ENCODE measurements at places on chromosomes 7 and 10.

GRCh38 chr10:71049994-71050393 lies 161.6 kb upstream of the PCBD1 start:
- no peak for DNase-seq

GRCh38 chr7:134740376-134740775 lies 39.1 kb upstream of the CALD1 start:
- DNase-seq = no peak

DNA sequence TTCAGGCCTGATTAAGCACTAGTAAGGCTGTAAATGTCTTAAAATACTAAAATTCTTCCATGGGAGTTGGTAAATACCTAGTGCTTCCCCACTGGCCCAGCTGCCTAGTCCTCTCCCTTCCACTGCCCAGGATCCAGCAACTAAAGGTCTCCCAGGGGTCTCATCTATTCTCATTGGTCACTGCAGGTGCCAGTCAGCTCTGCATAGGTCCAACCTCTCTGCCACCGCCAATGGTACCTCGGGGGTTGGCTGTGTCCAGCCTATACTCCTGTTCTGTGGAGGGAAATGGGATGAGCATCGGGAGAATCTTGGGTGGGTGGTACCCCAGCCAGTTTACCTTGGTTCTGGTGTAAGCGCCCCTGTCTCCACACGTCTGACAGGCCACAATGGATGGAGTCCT lies 6.1 kb upstream of the CREB5 start:
- DNase-seq = no peak

DNA sequence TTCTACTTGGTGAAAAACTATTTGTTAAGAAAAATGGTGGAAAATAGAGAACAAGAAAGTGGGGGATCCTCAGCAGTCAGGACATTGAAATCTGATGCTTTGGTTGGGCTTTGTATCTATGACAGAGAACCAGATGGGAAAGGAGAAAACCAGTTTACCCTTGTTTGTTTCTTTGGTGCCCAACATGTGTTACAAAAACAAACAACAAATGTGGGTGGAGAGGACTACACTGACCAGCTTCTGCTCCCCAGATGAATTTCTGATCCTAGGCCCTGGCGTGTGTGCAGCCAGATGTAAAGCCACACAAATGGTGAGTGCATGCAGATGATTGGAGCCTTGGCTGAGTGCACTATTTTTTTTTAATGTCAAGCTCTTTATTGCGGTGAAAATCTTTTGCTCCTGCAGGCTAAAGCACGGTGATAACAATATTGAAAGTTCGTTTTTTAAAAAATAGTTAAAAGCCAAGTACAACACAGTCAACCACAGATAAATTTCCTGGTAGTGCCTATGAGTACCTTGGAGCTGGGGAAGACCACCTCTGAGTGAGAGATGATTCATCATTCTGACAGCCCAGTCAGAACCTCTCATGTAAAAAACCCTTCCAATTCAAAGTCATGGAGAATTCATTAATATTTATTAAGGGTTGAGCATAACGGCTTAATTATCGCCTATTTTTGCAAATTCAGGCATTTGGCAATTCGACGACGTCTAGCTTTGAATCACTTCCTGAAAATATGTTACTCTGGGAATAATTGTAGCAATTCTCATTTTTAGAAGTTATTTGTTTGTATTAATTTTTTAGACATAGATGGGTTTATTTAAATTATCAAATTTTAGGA lies 163.7 kb downstream of the AGMO start:
- DNase-seq = no peak

- DNase-seq = no peak
Observed at GRCh38 chr7:25779002-25779546, 372.9 kb upstream of the NFE2L3 start.

DNA sequence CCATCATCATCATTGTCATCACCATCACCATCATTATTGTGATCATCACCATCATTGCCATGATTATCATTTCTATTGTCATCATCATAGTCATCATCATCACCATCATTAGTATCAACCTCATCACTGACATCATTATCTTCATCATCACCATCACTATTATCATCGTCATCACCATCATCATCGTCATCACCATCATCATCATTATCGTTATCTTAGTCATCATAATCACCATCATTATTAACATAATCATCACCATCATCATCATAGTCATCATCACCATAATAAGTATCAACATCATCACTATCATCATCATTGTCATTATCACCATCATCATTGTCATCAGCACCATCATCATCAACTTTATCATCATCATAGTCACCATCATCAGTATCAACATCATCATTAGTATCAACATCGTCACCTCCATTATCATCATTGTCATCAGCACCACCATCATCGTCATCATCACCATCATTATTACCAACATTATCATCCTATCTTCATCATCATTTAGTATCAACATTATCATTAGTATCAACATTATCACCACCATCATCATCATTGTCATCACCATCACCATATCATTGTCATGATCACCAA lies 241.3 kb downstream of the ADARB2 start:
- no peak for DNase-seq

DNA sequence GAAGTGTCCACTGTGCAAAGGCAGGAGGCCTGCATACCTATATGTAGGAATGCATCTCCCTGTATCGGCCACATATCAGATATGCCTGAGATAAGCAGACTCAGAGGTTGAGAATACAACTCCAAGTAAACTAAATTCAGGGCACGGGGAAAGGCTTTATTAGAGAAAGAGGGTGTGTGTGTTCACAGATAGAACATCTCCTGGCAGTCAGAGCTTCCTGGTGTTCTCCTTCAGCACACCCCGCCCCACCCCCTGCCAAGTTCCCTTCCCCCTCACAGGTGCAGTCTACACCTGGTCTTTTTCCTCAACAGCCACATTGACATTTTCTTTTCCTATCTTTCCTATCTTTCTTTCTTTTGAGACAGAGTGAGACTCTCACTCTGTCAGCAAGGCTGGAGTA lies 17.1 kb downstream of the GBX1 start:
- no peak for DNase-seq

GRCh38 chr7:94250124-94250523 lies 144.6 kb upstream of the COL1A2 start:
- DNase-seq = no peak

DNA sequence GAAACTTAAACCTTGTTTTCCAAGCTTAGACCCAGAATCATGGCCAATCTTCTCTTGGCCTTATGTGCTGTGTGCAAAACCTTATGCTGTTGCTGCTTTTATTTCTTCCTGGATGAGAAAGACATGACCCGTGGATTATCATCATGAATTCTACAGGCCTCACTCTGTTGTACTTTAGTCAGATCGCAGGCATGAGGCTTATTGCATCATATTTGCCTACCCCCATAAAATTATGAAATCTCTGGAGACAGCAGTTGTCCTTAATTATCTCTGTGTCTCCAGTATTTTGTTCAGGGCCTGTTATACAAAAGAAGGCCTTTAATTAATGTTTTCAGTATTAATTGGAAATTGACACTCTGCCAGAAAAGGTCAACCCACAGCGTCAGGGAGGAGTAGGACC lies 71.6 kb downstream of the PLCE1 start:
- DNase-seq = no peak

DNA sequence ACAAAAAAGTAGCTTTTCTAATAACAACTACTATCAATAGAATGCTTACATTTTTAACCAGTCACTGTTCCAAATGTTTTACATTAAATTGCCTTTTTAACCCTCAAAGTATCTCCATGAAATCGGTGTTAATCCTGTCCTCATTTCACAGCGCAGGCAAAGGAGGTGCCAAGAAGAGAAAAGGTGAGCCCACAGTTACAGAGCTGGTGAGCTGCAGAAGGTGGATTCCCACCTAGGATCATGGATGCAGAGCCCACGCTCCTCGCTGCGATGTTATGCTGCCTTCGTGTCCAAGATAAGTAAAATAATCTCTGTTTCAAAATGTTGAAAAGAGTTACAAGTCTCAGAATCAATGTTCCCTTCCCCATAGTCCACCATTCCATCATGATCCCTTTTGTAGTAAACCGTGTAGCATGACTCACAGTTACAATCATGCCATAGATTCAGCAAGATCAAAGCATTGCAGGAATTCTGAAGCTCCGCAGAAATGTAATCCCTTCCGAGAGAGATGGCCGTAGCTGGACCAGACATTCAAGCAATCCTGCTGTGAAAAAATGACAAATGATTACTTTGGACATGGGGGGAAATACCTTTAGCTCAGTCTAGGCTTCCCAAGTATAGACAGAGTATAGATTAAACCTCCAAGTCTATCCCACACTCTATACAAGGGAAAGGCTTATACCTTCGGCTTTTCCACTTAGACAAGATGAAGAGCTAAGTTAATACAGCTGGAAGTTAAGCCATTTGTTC lies 394.7 kb upstream of the AKR1E2 start:
- no peak for DNase-seq

GRCh38 chr10:24383681-24384106 lies 174.8 kb downstream of the KIAA1217 start:
- DNase-seq = no peak

- no peak for DNase-seq
Observed at GRCh38 chr7:72467237-72467636, 55.1 kb upstream of the CALN1 start.

GRCh38 chr7:92813390-92814024 lies 22.9 kb downstream of the CDK6 start:
- no peak for DNase-seq

- DNase-seq = no peak
Observed at GRCh38 chr7:157594306-157594705, 257.5 kb downstream of the DNAJB6 start.

GRCh38 chr10:47009215-47009838 lies 98.1 kb downstream of the PTPN20 start:
- no peak for DNase-seq

DNA sequence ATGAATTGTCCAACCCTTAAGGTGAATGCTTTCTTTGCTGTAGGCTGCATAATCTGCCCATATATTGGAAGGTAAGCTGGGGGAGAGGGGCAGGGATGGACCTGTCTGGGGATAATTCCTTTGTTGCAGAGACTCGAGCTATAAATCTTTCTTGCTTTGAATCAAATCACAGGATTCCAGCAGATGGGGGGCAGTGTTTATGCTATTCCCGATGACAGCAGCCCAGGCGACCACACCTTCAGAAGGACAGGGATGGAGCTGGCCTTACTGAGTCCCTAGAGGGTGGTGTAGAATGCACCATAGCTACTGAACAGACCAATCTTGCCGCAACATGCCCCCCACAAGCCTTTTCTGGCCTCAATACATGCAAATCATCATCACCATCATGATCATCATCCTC lies 2.5 kb downstream of the PODXL start:
- DNase-seq = no peak

GRCh38 chr10:70054902-70055301 lies 2.3 kb downstream of the MACROH2A2 start:
- no peak for DNase-seq

DNA sequence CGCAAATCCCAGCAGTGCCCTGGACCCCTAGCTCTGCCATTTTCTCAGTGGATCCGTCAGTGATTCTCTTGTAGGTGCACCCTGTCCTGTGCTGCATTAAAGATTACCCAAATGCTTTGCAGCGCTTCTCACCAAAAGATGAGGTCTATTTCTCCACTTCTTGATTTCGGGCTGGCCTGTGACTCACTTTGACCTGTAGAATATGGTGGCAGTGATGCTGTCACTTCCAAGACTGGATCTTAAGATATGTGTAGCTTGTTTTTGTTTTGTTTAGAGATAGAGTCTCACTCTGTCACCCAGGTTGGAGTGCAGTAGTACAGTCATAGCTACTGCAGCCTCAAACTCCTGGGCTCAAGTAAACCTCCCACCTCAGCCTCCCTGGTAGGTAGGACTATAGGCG lies 37.0 kb upstream of the ZMIZ1 start:
- DNase-seq = no peak

- DNase-seq = no peak
Observed at GRCh38 chr7:39133088-39133487, 155.4 kb downstream of the POU6F2 start.

DNA sequence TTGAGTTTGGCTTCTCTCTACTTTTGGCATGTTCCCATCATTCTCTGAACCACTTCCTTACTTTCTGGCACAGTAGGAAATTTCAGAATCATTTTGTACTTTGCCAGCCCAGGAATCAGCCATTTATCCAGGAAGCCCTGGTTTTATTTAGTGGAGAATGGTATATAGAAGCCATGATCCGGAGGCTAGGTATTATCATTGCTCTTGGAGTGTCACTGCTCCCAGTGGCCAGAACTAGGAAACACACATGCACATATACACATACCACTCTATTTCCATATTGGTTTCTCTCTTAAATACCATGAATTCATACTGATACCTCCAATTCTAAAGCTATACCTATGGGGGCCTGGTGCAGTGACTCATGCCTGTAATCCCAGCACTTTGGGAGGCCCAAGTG lies 36.3 kb downstream of the SUFU start:
- no peak for DNase-seq

- no peak for DNase-seq
Observed at GRCh38 chr7:17364671-17365070, 66.2 kb downstream of the AHR start.

DNA sequence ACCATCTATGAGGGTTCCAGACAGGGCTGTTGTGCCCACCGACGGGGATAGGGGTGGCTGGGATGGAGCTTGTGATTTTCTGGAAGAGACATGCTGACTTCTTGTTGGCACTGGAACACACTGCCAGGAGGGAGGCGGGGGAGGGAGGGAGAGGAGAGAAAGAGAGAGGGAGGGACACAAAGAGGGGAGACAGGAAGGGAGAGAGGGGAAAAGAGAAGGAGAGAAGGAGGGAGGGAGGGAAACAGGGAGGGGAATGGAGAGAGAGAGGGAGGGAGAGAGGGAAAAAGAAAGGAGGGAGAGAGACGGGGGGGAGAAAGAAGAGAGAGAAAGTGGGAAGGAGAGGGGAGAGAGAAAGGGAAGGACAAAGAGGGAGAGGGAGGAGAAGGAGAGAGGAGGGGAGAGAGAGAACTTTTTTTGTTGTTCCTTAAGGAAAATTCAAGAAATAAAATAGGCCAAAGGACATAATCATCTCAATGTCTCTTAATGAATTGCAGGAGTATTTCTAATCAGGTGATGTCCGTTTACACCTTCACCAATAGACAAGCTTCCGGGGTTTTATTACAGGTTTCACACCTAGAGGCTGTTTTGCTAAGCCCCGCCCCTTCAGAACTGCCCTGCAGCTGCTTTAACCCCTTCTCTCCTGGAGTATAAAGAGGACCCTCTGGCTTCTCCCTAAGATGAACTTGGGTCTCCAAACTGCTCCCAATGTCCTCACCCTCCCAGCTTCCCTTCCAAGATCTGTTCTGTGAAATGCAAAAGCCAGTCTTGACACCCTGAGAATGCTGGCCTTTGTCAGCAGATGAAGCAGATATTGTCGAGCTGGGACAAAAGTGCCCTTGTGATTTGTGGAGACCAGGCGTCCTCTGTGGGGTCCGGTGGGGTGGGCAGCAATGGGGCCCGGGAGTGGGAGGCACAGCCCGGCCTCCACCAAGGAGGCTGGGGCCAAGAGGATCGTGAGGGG lies 82.0 kb upstream of the GTF2IRD1 start:
- no peak for DNase-seq

DNA sequence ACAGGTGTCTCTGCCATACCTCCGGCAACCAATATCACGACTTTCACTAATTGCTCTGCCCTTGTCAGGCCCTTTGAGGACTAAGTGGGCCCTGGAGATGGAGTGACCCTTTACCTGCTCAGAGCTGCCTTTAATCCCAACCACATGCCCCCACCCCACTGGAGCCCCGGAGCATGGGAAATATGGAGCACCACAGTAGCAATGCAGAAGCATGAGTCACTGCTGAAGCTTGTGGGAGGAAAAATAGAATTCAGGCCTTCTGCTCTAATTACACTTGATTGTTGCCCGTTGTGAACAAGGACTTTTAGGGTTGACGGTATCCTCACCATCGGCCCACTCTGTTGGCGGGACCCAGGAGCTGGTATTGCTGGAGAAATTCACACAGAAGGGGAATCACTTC lies 52.5 kb upstream of the FRMD4A start:
- DNase-seq = no peak

Measured in CD4-positive, alpha-beta memory T cell (primary cell).